OCI-LY7 (cell line): ENCODE measurements at places on chromosomes 11 and 22. TPM values are rescaled to one million over a fixed set of nuclear protein-coding genes. Genes with fewer than 3 reads are reported as not detected.

GRCh38 chr11:14315130-14315529 lies 43.9 kb downstream of the RRAS2 start:
- DNase-seq, result no peak

BLID gene
- total RNA-seq, result not detected in 2 replicates

SULT4A1 gene
- not detected in 2 replicates for total RNA-seq

- DNase-seq, result no peak
Measured at GRCh38 chr11:12397931-12398334, 20.6 kb downstream of the PARVA start.

GRCh38 chr11:123601136-123601535 lies 53.3 kb downstream of the SCN3B start:
- DNase-seq, result no peak

RAB30 gene
- total RNA-seq, result 132 TPM in 2 replicates

DNA sequence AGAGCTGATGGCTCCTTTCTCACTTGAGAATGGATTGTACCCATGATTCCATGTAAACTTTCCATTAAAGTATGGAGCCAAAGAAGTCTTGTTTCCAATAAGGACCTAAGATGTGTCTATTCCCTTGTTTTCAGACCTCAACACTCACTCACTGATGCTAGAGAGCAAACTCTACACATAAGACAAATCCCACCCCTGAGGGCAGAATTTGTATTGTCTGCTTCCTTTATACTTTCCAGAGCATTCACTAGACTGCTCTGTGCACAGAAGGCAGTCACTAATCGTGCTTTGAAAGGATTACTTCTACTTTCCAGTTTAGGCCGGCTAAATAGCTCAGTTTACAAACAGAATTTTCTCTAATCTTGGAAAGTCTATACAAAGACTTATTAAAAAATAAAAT lies 6.4 kb downstream of the ANKRD49 start:
- DNase-seq, result no peak

MS4A6A gene
- not detected in 2 replicates for total RNA-seq

CECR2 gene
- total RNA-seq, result 0.53 and 0.63 TPM in 2 replicates

DNA sequence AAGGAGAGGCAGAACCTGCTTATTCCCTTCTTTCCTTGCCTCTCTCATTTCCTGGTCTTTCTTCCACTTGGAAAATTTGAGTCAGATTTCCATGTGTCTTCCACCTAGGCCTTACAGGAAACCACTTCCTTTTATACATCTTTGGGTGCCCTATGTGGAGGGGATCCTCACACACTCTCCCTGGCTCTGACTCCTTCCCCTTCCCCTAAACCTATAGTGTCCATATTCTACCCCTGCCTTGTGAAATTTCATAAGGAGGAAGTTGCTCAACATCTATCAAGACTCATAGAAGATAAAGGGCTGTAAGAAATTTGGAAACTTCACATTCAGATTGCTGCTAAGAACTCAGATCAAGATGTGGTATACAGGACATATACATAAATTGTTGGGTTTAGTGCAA lies 20.4 kb downstream of the TUG1 start:
- DNase-seq, result no peak

DNA sequence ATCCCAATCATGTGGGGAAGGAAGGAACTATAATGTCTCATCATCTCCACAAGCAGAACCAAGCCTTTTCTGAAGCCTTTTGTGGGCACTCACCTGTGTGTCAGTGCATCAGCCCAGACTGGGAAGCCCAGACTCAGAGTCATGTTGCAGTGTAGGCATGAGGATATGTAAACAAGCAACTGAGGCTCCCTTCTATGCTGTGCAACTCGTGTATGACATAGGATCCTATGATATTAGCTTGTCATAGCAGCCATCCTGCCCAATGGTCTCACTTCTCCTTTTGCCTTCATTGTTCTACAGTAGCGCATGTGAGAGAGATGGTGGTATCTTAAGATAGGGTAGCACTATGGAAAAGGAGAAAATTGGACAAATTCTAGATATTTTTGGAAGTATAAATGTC lies 103.4 kb upstream of the OLFML1 start:
- peak; percentile 19 for DNase-seq

DNA sequence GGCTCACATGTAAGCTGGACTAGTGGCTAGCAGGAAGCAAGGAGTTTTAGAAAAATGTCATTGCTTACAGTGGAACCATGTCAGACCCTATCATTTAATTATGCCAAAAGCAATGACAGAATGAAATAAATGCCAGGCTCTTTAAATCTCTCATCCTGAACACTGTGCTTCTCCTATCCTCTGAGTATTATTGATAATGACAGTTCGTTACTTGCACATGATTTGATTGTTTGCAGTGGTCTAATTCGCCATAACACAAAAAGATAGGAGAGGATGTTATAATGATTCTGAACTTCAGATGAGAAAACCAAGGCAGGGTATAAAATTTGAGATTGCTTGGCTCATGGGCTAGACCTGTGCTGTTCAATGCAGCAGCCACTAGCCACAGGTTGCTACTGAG lies 68.2 kb downstream of the FLI1 start:
- no peak for DNase-seq

DNA sequence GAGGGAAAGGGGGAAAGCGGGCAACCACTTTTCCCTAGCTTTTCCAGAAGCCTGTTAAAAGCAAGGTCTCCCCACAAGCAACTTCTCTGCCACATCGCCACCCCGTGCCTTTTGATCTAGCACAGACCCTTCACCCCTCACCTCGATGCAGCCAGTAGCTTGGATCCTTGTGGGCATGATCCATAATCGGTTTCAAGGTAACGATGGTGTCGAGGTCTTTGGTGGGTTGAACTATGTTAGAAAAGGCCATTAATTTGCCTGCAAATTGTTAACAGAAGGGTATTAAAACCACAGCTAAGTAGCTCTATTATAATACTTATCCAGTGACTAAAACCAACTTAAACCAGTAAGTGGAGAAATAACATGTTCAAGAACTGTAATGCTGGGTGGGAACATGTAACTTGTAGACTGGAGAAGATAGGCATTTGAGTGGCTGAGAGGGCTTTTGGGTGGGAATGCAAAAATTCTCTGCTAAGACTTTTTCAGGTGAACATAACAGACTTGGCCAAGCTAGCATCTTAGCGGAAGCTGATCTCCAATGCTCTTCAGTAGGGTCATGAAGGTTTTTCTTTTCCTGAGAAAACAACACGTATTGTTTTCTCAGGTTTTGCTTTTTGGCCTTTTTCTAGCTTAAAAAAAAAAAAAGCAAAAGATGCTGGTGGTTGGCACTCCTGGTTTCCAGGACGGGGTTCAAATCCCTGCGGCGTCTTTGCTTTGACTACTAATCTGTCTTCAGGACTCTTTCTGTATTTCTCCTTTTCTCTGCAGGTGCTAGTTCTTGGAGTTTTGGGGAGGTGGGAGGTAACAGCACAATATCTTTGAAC lies 6.8 kb downstream of the MALAT1 start:
- peak; percentile 45 for DNase-seq

DNA sequence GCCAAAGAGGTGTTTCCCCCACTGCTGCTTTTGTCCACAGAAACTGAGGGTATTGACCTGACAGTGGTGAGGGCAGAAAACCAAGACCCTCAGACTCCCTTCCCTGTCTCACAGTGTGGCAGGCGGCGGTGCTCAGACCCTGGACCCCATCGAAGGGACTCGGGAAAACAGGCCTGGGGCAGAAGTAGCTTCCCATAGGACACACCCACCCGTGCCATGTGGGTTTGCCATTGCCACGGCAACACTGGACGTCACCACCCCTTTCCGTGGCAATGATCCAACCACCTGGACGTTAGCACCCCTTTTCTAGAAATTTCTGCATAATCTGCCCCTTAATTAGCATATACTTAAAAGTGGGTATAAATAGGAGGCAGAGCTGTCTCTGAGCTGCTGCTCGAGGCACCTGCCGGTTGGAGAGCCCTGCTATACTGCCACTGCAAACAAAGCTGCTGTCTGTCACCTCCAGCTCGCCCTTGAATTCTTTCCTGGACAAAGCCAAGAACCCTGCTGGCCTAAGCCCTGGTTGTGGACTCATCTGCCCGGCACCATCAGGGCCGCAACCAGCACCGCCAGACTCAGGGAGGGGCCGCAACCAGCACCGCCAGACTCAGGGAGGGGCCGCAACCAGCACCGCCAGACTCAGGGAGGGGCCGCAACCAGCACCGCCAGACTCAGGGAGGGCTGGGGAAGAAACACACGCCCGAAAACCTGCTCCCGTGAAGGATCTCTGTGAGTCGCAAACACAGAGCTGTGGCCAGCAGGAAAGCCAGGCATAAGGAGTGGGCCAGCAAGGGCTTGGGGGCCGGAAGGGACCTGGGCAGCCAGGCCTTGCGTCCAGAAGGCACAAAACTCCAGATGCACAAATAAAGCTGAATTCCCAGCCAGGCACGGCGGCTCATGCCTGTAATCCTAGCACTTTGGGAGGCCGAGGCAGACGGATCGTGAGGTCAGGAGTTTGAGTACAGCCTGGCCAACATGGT lies 10.4 kb downstream of the MLC1 start:
- DNase-seq, result no peak

GRCh38 chr11:128261011-128261421 lies 326.3 kb downstream of the ETS1 start:
- DNase-seq, result no peak

- no peak for DNase-seq
Measured at GRCh38 chr11:75931124-75931523, 116.1 kb downstream of the UVRAG start.

SPI1 gene
- total RNA-seq, result 71.2 and 73.3 TPM in 2 replicates

- DNase-seq, result no peak
Measured at GRCh38 chr22:28222976-28223745, 304.1 kb upstream of the PITPNB start.

DNA sequence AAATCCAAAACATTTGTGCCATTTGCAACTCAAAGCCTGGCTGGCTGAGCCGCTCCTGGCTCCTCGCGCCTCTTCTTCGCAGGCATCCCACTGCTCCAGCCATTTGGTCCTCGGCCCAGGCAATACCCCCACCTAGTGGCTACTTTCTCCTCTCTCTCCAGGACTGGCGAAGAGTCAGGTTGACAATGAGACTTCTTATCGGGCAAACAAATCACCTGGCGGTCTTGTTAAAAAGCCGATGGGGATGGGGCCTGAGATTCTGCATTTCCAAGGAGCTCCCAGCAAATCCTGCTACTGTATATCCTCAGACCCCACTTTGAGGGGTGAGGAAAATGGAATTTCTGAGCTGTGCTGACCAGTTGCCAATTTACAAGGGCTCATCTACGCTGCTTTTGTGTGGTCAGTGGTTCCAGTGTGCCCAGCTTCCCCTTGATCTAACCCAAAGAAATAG lies 89.0 kb downstream of the ISX start:
- peak; percentile 36 for DNase-seq

- no peak for DNase-seq
Measured at GRCh38 chr11:68855205-68855981, 13.7 kb upstream of the CPT1A start.

GRCh38 chr11:134118006-134118405 lies 49.1 kb downstream of the JAM3 start:
- no peak for DNase-seq

MMP8 gene
- not detected in 2 replicates for total RNA-seq

TAGLN gene
- 5.4 and 6.4 TPM in 2 replicates for total RNA-seq

DNA sequence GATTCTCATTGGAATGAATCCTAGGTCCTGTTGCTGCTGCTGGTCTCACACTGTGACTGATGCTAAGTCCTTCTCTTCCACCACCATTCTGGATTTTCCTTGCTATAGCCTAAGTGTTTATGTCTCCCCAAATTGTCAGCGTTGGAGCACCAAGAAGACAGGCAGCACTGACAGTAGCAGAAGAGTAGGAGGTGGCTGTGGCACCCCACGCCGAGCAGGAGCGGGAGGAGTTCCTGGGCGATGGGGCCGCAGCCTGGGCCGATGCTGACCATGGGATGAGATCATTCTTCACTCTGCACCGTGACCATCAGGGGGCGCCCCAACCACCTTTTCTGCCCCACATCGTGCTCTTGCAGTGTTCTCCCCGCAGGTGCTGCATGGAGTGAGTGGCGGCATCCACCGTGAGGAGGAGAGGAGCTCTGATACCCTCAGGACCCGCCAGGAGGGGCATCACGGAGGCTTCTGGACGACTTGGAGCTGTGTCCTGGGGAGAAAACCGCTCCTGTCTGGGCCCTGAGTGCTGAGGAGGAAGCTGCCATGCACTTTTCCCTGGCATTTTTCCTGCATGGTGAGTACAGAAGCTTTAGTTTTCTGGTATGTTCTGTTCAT lies 57.0 kb downstream of the LRRC74B start:
- DNase-seq, result peak; percentile 76

- DNase-seq, result no peak
Measured at GRCh38 chr11:2951231-2952110, 22.3 kb upstream of the PHLDA2 start.

AP1B1 gene
- total RNA-seq, result 156 and 162 TPM in 2 replicates

DNA sequence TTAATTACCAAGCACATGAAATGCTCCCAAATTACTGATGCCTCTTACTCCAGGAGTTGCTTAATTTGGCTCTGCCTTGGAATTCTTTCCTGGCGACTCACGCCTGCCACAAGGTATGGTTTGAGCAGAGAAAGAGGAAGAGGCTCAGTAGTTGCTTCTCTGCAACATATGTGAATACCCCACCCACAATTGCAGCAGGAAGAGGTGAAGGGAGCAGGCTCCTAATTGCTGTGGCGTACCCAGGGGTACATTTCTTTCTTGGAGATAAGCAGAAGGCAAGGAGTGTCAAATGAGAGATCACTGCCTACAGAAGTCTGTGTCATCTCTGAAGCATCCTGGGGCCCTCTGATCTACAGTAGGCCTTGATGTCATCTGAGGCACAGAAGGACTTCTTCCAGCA lies 10.6 kb upstream of the NNMT start:
- DNase-seq, result no peak

- no peak for DNase-seq
Measured at GRCh38 chr22:38715852-38716251, 10.1 kb downstream of the GTPBP1 start.

OR4A16 gene
- total RNA-seq, result not detected in 2 replicates

DNA sequence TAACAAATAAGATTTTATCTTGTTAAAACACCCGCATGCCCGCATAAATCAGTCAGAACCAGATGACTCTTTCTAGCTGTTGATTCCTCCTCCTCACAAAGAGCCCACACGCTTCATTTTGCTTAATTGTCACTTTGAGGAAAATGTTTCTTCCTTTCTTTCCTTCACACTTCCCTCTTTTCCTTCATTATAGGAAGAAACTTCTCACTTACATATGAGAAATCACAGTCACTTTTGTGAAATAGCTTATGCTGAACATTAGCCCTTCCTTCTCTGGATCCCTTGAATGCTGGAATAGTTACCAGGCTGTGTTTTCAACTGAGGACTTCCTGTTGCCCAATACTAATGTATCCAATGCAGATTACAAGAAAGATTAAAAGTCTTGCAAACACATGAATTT lies 5.8 kb downstream of the MS4A6E start:
- no peak for DNase-seq

TSSK2 gene
- total RNA-seq, result not detected in 2 replicates

GRCh38 chr11:65857853-65858680 lies at the start of gene CFL1:
TSS of gene CFL1 (minus strand) at chr11:65858180. CDS start at chr11:65858099, 81 bp downstream.
- peak; percentile 98 for DNase-seq

DNA sequence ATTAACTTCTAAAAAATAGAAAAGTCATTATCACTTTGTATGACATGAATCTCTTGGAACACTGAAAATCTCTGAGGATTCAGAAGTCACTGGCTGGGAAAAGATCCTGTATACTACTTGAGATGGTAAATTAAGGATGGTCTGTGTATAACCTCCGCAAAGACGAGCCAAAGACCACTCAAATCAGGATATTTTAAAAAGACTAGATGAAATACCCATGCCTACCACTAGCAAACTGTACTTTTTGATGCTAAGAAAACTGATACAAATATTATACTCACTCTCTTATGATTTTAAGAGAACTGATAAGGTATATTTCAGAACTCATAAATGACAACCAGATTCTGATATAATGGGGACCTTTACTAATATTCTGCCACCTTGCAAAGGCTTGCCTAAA lies 78.6 kb upstream of the APOA1 start:
- DNase-seq, result no peak

LUZP2 gene
- total RNA-seq, result not detected in 2 replicates
